ENCODE measurements at places on chromosomes 5 and 9. TPM values are rescaled to one million over a fixed set of nuclear protein-coding genes. Genes with fewer than 3 reads are reported as not detected.

Gene CDC20B
- polyA plus RNA-seq = 0.28 TPM

Gene PCDHAC2
- 9.3 TPM for polyA plus RNA-seq

Gene FIBCD1
- polyA plus RNA-seq = 1.6 TPM

Gene ZNF484
- polyA plus RNA-seq = 25.7 TPM

Gene PTGDS
- polyA plus RNA-seq = 2.0 TPM

Gene RNF224
- not detected for polyA plus RNA-seq

Gene CTXN3
- polyA plus RNA-seq = 1.0 TPM

Gene MEIKIN
- polyA plus RNA-seq = not detected

Gene HTR4
- not detected for polyA plus RNA-seq

Gene HK3
- 7.8 TPM for polyA plus RNA-seq

Gene PCDHGB3
- not detected for polyA plus RNA-seq

Gene CAMK4
- 16.6 TPM for polyA plus RNA-seq

Gene NSA2
- polyA plus RNA-seq = 164 TPM

Gene SPATA31D4
- not detected for polyA plus RNA-seq

Gene HOMER1
- 30.6 TPM for polyA plus RNA-seq

Gene KLF4
- polyA plus RNA-seq = 0.92 TPM

Gene KCNV2
- polyA plus RNA-seq = not detected

Gene LCN12
- 2.9 TPM for polyA plus RNA-seq

Gene GAPVD1
- 39.4 TPM for polyA plus RNA-seq

Gene DAB2
- 0.63 TPM for polyA plus RNA-seq

Gene NEUROG1
- polyA plus RNA-seq = not detected

Gene ANGPTL2
- polyA plus RNA-seq = 0.10 TPM

Gene CNTRL
- polyA plus RNA-seq = 17.0 TPM

Gene SHOC1
- polyA plus RNA-seq = not detected

Gene CCDC152
- 1.5 TPM for polyA plus RNA-seq

Gene SPINK13
- not detected for polyA plus RNA-seq

Gene KCNIP1
- 13.8 TPM for polyA plus RNA-seq

Gene MED27
- 7.5 TPM for polyA plus RNA-seq

Gene FSD1L
- 38.5 TPM for polyA plus RNA-seq

Gene OBP2B
- not detected for polyA plus RNA-seq

Gene DNAH5
- polyA plus RNA-seq = 12.8 TPM

Gene ADAMTSL2
- polyA plus RNA-seq = 0.85 TPM
